ENCODE measurements at places on chromosomes 5 and 9. TPM values are rescaled to one million over a fixed set of nuclear protein-coding genes. Genes with fewer than 3 reads are reported as not detected.

ADAMTS6 gene
- total RNA-seq: 104 TPM

GARNL3 gene
- 34.4 TPM for total RNA-seq

ACTBL2 gene
- 3.1 TPM for total RNA-seq

IL3 gene
- not detected for total RNA-seq

PIP5K1B gene
- 14.9 TPM for total RNA-seq

SOHLH1 gene
- total RNA-seq: not detected

- no peak for DNase-seq
Measured at GRCh38 chr5:154513669-154514084, 35.6 kb upstream of the HAND1 start.

- no peak for DNase-seq
Measured at GRCh38 chr9:115466756-115467155, 348.8 kb upstream of the TNC start.

GRCh38 chr9:73073337-73074175 is 78.1 kb upstream of the ANXA1 start:
- DNase-seq: no peak

DNA sequence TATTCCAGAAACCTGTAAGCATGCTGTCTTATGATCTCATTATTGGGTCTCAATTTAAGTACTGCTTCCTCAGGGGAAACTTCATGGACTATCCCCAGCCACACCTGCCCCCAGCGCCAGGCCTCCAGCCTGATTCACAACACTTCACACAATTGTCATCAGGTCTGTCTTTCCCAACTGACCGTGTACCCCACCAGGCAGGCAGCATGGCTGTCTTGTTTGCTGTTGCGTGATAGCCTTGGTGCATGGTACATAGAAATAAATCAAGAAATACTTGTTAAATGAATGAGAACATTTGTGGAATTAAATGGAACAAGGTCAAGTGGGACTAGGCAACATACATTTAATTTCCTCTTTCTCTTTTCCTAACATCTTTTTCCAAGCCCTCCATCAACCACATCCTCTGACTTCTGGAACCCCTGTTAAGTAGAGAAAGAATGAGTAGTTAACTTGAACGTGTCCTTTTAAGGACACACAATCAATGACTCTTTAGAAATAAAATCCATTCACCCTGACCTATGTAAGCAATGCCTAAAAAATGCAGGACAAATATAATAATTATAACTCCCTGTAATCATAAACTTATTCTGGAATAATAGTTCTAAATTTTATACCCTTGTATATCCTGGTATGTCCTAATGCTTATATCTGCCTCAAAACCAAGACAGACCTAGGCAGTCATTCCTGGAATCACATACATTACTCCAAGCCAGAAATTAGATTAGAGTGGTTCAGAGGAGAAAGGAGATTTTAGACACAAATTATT is 17.2 kb upstream of the THG1L start:
- no peak for DNase-seq

DNA sequence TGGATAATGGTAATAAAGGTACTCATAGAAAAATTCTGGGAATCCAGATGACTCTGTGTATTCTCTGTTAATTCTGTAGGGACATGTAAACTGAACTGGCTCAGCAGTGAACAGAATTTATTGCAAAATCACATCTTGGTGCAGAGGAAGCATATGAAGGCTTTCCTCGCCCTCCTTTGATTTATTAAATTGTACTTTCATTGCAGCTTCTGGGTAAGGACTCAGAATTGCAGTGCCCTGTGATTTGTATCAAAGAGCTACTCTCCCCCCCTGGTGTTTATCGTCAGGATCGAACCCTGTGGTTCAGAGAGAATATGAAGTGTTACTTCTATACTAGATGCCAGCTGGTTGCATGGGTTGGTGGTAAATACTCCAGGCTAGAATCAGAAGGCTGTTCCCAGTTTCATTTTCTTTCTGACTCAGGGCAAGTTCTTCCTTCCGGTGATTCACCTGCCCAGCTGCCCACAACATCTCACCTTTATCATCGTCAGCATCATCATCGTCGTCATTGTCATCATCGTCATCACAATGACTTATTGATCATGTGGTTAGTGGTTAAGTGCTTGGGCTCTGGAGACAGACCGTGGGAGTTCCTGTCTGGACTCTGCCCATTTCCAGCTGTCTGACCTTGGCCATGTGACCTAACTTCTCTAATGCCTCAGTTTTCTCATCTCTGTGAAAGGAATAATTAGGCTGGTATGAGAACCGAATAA is 238.8 kb downstream of the ARHGAP26 start:
- no peak for DNase-seq

DNA sequence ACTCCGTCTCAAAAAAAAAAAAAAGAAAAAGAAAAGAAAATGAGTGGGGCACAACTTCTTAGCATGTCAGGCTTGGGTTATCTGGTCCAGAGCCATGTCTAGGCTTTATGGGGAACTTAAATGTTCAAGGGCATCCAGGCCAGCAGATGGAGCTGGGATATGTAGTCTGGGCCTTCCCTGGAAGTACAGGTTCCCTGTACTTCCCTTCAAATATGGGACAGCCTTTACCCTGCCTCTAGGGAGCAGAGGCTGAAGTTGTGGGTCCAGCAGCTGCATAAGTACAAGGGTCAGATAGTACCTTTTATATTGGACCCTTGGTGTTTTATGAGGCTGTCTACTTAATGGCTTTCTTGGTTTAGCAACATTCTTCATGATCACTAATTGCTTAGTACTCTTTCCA is 42.1 kb downstream of the FAF2 start:
- DNase-seq: no peak

GRCh38 chr5:26940994-26941393 is 97.4 kb downstream of the CDH9 start:
- no peak for DNase-seq

- DNase-seq: no peak
Measured at GRCh38 chr5:17819783-17820182, 185.5 kb downstream of the TAF11L14 start.

- no peak for DNase-seq
Measured at GRCh38 chr5:98365126-98365525, 408.3 kb upstream of the RGMB start.

GRCh38 chr5:6700074-6700684 is 13.1 kb upstream of the TENT4A start:
- no peak for DNase-seq

- no peak for DNase-seq
Measured at GRCh38 chr5:171785517-171785916, at the start of gene SMIM23. TSS of gene SMIM23 (plus strand) at chr5:171785817. CDS start at chr5:171785872, 55 bp downstream.
